Bone marrow (tissue), 2 donors: ENCODE measurements at places on chromosomes 7 and 10.

DNA sequence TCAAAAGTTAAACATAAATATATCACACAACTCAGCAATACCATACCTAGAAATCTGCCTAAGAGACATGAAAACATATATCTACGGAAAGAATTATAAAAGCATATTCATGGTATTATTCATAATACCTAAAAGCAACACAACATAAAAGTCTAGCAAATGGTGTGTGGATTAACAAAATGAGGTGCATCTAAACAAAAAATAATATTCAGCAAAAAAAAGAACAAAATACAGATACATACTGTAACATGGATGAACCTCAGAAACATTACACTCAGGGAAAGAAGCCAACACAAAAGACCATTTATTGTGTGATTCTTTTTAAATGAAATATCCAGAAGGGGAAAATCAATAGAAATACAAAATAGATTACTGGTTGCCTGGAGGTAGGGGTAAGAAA, 155.0 kb downstream of the IMMP2L start:
- no peak for DNase-seq

DNA sequence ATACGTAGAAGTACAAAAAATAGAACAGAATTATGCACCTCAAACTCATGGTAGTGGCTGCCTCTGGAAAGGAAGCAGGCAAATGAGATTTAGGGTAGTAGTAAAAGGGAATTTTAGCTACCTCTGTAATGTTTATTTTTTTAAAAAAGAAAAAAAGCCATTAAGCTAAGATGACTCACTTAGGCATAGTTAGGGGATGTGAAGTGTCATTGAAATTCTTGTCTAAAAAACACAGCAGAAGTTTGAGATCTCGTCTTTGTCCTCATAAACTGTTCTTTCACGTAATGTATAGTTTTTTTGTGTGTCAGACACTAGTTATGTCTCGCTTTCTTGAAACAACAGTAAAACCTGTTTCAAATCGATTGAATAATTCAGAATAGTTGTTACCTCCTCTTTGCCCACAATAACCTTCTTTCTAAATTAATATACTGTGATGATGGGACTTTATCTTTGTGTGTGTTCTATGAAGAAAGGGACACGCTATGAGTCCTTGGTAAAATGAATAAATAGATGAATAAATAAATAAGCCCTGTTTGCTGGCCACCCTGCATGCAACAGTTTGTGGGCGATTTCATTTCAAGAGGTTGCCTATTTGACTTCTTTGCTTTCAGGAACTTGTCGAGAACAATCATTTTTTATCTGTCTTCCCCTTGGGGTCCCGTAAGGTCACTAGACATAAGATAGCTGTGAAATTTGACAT, 14.5 kb upstream of the FBXW4 start:
- no peak for DNase-seq

GRCh38 chr10:130360826-130361311, 224.7 kb downstream of the GLRX3 start:
- DNase-seq: no peak

DNA sequence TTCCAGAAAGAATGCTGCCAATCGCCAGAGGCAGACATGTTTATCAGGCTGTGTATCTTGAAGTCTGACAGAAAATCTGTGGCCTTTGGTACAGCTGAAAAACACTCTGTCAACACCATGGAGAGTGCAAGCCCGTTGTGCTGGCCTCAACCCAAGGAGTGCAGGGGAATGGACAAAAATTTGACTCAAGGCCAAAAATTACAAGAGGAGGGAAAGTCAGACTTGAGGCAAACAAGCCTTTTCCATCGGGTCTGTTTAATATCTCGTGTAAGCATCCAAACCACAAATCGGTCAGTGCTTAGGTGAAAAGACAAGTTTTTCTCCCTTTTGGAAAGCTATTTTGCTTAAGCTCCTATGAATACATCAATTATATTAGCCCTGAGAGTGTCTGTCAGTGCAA, 305.3 kb upstream of the NFE2L3 start:
- no peak for DNase-seq

DNA sequence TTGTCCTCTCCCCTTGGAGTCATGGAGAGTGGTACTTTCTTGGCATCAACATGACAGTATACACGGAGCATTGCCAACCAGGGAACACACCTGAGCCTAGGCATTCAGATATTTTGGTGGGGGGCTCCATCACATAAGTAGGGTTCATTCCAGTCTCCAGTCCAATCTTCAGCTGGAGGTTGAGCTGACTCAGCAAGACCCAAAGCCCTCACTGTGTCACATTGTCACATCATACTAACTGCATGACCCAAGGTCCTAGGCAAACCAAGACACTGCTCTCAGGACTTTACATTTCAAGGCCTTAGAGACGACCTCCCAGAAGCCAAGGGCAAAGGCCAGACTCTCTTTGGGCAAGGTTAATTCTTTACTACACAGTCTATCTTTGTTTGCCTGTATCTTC, 190.1 kb downstream of the TMEM178B start:
- no peak for DNase-seq

GRCh38 chr10:121084016-121084674, 233.0 kb downstream of the WDR11 start:
- DNase-seq: no peak

DNA sequence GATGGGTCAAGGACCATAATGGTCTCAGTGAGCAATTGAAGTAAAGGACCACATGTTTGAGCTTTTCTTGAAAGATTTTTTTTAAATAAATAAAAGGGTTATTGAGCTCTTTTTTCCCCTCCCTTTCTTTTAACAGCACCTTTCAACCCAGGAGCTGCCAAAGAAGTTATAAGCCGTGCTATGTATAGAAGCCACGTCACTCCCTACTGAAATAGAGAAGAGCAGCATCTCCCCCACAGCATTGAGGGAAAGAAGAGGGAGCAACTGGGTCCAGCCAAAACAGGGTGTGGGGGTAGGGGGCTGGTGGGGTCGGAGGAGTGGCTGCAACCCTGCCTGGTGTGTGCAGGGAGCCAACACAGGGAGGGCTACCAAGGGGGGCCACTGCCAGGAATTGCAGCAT, 227.2 kb downstream of the PLXNA4 start:
- no peak for DNase-seq

GRCh38 chr10:60144099-60144498, 237.7 kb upstream of the CCDC6 start:
- no peak for DNase-seq

- no peak for DNase-seq
Measured at GRCh38 chr7:35652124-35652523, 42.8 kb downstream of the HERPUD2 start.

DNA sequence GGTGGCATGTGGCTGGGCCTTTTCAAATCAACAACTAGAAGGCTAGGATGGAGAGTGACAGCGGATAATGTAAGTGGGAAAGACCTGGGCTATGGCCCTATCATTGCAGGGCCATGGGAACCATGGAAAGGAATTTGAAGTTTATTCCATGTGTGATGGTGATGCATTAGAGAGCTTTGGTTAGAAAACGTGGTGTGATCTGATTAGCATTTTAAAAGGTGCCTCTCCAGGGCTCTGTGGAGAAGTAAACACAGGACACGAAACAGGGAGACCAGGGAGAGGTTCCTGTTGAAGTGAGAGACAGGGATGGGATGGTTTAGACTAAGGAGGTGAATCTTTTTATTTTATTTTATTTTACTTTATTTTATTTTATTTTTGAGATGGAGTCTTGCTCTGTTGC, 749.5 kb downstream of the GATA3 start:
- no peak for DNase-seq
